Muscle of back (tissue), 13 donors: ENCODE measurements at places on chromosomes 5 and 9.
A peak's percentile ranks its signal among the peaks of the same experiment; 100 is the strongest.

DNA sequence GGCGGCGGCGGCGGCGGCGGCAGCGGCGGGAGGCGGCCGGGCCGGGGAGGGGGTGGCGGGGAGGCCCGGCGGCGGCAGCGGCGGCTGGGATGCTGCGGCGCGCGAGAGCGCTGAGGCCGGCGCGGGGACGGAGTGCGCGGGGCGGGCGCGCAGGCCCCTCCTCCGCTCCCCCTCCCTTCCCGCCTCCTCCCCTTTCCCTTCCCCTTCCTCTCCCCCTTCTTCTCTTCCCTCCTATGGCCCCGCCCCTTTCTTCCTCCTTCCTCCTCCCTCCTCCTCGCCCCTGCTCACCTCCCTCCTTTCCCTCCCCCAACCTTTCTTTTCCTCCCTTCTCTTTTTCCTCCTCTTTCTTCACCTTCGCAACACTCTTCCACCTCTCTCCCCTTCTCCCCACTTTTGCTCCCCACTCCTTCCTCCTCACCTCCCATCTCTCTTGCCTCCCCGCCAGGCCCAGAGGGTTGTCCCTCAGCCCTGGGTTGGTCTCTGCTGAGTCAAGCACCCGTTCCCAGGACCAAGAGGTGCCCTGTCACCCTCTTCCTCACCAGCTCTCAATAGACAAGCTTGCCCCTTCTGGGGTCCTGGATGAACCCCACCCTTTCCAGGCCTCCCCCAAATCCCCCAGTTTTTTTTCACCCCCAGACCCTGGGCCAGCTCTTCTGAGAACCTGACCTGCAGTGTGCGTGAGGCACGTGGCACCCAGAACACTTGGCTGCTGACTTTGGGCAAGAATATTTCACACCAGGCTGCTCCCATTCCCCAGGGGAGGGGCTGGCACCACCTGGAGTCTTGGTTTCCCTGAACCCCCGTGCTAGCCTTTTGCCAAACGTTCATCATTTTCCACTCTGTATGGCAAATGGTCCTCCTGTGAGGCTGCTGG is at the start of gene SEMA4D:
SEMA4D (minus strand) TSS at position 136 of the 874 bp plus-strand sequence. CDS start 92,657 bp downstream, outside the sequence.
- peak; percentile 86 for DNase-seq

DNA sequence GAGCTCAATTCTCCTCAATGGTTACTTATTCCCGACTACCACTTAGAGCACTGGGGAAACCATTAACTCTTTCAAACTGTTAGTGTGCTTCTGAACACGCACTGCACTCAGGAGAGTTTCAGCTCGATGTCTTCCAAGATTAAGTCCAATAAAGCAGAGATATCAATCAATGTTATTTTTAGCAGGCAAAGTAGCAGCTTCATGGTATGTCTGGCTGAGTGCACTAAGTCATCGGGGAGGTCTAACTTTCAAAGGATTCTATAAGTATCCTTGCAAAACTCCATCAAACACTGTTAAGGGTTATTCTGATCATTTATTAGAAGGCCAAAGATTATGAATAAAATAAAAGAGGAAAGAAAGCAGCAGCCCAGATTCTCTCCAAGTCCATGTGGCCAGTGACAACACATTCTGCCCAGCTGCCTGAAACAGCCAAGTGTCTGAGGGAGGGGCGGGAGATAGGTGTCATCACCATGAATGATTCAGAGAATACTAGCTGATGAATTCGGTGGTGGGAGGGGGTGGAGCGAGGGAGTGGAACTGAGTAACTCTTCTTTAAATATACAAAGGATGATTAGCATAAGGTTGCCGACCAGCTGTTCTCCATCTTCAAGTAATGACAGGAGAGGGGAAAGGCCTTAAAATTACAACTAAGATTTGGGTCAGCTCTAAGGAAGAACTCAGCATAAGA is 21.3 kb downstream of the NREP start:
- peak; percentile 62 for DNase-seq

GRCh38 chr9:135088979-135089847 is 1.7 kb downstream of the OLFM1 start:
- DNase-seq, result no peak

GRCh38 chr5:54646356-54647101 is 129.0 kb downstream of the SNX18 start:
- DNase-seq, result peak; percentile 36

DNA sequence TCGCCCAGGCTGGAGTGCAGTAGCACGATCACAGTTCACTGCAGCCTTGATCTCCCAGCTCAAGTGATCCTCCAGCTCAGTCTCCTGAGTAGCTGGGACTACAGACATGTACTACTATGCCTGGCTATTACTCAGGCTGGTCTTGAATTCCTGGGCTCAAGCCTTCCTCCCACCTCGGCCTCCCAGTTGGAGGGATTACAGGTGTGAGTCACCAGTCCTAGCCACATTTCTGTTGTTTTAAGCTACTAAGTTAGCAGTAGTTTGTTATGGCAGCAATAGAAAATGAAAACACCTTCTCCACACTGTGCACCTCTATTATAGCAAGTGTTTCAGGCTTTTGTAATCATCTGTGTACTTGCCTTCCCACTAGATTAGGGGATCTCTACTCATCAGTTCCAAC is 588.9 kb upstream of the TLE4 start:
- peak; percentile 14 for DNase-seq

- DNase-seq, result peak; percentile 80
Measured at GRCh38 chr5:64505769-64506566, at the start of gene RGS7BP. RGS7BP (plus strand) TSS chr5:64506015; CDS start chr5:64506625, 610 bp downstream.

- DNase-seq, result peak; percentile 34
Measured at GRCh38 chr9:82254646-82255367, 266.2 kb downstream of the SPATA31D1 start.

GRCh38 chr9:76180541-76180940 is 213.7 kb downstream of the RFK start:
- no peak for DNase-seq

DNA sequence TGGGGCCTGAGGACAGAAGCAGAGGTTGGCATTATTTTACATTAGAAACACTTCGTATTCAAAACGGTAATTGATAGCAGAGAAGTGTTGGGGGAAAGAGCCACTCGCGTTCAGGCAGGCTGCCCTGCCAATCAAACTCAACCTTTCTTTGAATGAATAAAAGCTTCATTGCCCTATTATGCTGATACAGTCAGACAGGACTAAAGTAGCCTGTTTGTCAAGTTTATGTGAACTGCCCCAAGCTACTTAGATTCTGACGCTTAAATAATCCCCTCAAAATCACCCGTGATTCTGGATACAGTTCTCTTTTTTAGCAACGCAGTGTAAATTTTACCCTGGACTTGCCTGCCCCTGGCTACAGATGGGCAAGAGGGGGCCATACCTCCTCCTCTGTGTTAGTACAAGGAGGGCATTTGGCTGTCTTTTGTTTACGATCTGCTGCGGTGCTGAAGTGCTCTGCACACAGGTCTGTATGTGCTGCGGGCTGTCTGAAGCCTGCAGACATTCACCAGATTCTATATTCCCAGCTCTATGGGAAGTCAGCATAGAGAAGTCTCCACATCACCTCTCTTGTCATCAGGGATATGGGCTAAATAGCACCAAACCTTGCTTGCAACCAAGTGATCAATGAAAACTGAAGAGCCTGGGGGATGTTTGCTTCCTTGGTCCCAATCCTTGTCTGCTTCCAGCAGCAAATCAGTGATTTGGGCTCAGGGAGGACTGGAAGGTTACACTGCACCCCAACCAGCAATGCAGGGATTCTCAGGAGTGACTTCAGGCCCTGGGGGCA is 218.4 kb downstream of the EBF1 start:
- DNase-seq, result no peak

DNA sequence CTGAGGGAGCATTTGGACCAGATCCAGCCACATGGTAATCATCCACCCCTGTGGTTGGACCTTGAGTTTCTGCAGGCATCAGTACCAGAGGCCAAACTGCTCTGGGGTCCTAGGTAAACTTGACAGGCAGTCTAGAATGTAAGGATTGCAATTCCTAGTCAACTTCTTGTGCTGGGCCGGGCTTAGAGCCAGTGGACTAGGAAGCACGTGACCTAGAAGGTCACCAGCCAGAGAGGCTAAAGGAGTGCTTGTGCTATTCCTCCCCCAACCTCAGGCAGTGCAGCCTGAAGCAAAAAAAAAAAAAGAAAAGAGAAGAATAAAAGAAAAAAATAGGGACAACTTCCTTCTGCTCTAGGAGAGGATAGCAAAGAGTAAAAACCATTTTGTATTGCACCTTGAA is 406.2 kb upstream of the FTMT start:
- no peak for DNase-seq

GRCh38 chr9:110308633-110309038 is 29.0 kb downstream of the TXNDC8 start:
- no peak for DNase-seq

- no peak for DNase-seq
Measured at GRCh38 chr9:115106642-115107041, 11.3 kb downstream of the TNC start.

DNA sequence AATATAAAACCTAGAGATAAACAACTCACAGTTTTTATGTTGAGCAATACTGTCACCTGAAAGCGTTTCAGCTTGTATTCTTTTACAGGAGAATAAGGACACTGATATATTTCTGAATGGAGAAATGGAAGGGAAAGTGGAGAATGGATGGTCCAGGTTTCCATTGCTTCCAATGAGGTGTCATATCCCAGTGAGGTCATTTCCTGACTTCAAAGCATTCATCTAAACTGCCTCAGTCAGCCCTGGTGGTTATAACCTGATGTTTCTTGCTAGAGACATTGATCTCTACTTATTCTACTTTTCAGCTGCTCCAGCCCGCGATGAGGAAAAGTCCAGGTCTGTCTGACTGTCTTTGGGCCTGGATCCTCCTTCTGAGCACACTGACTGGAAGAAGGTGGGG is 2.6 kb downstream of the GABRA1 start:
- no peak for DNase-seq
